ENCODE measurements at places on chromosomes 2 and 18. TPM values are rescaled to one million over a fixed set of nuclear protein-coding genes. Genes with fewer than 3 reads are reported as not detected.

DNA sequence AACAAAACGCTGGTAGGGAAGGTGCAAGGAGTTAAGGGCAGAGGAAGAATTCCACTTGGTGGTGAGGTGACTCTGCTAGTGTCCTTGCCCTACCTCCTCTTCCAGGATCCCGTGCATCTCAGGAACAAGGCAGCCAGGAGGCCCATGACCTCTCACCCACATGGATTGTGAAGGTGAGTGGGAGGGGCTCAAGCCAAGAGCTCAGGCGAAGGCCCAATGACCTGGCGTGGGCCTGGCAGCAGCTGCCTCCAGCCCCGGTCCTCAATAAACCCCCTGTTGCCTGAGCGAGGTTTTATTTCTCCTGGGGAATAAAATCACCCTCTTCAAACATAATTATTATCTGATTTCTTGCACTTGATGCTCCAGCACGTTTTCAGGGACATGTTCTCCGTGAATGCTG lies 28.2 kb downstream of the LAMA1 start:
- DNase-seq, result no peak

- no peak for DNase-seq
Observed at GRCh38 chr2:78154586-78154985, 632.4 kb upstream of the LRRTM4 start.

MRPL33 gene
- total RNA-seq, result 109 TPM

GRCh38 chr18:415617-416612 lies 84.6 kb downstream of the COLEC12 start:
- DNase-seq, result no peak

DNA sequence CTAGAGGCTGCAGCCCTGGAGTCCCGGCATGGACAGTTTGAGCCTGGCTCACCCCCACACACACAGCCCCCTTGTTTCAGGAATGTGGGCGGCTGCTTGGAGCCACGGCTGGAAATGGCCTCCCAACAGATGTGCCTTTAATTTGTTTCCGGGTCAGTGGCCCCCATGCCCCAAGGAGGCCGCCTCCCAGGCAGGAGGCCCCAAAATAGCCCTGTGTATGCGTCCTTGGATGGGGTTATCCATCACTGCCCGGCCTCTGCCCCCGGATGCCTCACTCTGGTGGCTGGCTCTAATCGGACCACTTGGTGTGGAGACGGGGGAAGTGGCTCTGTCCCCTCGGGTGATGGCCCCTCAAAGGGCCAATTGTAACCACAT lies 151.9 kb upstream of the MYCN start:
- no peak for DNase-seq

REG3G gene
- not detected for total RNA-seq

Measured in omental fat pad (tissue), 4 donors.